Transverse colon (tissue), 4 donors: ENCODE measurements at places on chromosomes 2 and 18.

GRCh38 chr2:227415538-227416424, 28.0 kb upstream of the SCYGR1 start:
- no peak for DNase-seq

DNA sequence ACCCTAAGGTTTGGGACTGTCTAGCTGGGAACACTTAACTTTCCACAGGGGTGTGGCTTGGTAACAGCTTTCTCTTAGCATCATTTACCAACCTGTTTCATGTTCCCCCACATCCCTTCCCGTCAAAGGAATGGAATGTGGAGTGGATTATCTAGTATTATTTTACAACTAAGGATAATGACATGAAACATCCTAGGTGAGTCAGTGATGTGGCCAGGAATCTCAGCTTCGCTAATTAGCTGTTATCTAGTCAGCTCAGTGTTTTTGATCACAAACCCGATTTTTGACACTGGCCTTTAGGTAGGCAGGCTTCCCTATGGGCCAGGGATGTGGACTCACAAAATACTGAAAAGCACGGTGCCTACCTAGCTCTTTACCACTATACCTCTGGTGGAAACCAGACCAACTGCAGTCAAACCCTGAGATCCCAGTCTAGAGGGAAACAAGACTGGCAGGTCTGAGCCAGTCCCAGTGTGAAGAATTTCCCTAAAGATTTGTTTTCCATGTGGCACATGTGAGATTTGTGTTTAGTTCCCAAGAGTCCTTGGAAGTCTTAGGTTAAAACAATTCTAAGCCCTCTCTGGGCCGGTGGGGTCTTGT, 2.8 kb upstream of the NRP2 start:
- no peak for DNase-seq

DNA sequence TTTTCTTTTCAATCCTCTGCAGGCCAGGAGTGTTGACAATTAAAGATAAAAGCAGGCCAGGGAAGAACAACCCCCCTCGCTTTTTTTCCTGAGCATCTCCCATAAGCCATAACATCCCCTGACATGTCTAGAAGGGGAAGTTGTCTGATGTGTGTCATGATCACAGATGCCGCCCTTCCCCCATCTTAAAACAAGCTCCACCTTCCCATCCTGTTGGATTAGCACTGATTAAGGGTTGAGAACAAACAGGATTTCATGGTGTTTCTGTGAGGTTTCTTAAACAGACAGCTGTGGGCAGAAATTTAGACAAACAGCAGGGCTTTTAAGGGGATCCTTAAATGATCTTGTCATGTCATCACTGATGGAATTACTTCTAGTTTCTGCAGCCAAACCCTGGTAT, 59.4 kb upstream of the UPP2 start:
- DNase-seq, result no peak

DNA sequence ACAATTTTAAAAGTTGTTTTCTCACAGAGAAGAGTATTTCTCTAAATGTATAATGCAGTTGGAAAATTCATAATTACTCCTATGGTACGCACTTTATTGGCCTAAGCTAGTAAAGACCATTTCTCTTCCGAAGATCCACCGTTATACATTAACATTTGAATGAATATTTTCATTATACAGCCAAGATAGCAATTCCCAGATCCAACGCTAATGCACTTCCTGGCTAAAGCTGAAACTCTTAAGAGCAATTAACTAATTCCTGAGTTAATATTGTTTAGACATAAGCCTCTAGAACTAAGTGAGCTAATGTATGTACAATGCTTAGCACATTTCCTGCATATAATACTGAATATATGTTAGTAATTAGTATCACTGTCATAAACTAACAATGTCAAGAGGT, 56.2 kb downstream of the PDK1 start:
- DNase-seq, result no peak
